ENCODE measurements at places on chromosomes 4 and X.

DNA sequence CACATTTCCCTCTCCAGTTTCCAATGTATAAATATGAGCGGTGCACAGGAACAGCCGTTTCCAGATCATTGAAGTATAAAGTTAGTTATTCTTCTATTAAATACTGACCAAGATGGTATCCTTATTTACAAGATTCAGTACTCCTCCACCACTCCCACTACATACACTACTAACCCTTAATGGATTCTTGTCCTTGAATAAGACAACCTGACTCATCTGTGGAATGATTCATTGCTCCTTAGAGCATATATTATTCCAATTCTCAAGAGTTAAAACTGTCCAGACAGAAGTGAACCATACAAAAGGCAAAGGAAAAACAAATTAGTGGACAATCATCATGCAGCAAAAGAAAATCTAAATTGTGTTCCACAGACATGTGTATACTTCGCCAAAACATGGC is 373.3 kb downstream of the IDS start:
- peak; percentile 28 for DNase-seq

DNA sequence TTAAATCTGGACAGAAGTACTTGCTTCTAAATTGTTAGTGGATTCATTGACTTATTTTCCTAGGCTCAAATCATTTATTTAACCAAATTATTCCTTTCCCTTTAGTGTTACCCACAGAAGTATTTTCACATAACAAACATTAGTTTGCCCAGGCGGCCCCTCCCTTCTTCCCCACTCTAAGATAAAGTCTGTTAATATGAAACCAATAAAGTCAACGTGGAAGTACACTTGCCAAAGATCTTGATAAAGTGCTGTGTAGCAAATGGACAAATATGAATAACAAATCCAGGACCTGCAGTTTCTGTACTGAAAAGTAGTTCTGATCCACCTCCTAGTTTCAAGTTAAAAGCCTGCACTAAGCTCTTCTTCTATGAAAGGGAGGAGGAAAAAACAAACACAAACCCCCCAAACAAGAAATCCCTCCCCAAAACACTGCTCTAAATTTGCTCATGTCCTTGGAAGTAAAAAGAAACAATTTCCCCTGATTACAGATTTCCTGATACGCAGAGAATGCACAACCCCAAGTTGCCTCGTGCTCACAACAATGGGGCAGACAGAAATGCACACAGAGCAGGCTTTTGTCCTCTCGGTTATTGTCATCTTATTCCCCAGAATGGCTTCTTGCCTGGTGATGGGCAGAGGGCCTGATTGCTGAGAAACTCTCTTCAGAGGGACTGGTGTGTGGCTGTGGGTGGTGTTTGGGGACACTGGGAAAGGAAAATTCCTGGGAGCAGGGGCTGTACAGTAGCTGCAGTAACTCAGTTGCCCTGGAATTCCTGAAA is 23.2 kb downstream of the TMSB4X start:
- DNase-seq: no peak

DNA sequence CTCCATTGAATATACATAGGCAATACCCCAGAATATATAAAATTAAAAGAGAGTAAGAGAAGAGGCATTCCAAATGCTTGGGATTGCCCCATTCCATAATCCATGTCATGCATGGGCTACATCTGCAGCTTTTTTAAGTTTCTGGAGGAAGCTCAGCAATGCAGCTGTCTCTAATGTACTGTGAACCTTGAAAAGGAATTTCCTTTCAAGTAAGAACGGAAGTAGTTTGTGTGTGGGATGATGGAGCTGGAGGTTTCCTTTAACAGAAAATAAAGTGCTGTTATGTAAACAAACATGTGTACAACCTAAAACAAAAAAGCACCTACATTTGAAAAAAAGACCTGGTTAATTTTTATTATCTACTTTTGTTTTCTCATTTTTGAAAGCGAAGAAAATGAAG is 303.5 kb downstream of the BMPR1B start:
- DNase-seq: no peak

- DNase-seq: no peak
Observed at GRCh38 chrX:14266705-14267104, 237.0 kb upstream of the GEMIN8 start.

GRCh38 chrX:74546984-74547383 is 67.4 kb downstream of the RLIM start:
- no peak for DNase-seq

- DNase-seq: peak; percentile 33
Observed at GRCh38 chr4:52588097-52588496, 71.0 kb downstream of the USP46 start.

GRCh38 chr4:62328526-62328925 is 1128.4 kb downstream of the ADGRL3 start:
- DNase-seq: peak; percentile 35

- DNase-seq: no peak
Observed at GRCh38 chr4:31735004-31735403, 1014.8 kb downstream of the PCDH7 start.

- DNase-seq: no peak
Observed at GRCh38 chrX:13203271-13203670, 116.6 kb downstream of the ATXN3L start.

GRCh38 chrX:149461746-149462145 is 43.4 kb downstream of the IDS start:
- no peak for DNase-seq

DNA sequence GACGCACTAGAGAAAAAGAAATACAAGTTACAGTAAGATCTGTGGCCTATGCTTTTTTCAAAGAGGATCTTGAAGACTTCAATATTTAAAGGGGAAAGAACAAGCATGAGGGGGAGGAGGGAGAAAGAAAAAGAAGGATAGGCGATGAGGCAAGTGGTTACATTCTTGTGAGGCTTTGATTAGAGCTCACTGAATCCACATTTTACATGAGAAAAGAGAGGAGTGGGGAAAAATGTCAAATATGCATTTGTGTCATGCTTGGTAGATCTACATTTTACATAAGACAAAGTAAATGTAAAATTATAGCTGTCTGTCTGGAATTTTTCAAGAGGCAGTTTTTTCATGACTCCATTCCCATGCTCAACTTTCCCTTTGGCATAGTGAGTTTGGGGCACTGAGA is 965.9 kb downstream of the FSTL5 start:
- no peak for DNase-seq

GRCh38 chr4:27129871-27130366 is 269.3 kb downstream of the STIM2 start:
- DNase-seq: peak; percentile 43

DNA sequence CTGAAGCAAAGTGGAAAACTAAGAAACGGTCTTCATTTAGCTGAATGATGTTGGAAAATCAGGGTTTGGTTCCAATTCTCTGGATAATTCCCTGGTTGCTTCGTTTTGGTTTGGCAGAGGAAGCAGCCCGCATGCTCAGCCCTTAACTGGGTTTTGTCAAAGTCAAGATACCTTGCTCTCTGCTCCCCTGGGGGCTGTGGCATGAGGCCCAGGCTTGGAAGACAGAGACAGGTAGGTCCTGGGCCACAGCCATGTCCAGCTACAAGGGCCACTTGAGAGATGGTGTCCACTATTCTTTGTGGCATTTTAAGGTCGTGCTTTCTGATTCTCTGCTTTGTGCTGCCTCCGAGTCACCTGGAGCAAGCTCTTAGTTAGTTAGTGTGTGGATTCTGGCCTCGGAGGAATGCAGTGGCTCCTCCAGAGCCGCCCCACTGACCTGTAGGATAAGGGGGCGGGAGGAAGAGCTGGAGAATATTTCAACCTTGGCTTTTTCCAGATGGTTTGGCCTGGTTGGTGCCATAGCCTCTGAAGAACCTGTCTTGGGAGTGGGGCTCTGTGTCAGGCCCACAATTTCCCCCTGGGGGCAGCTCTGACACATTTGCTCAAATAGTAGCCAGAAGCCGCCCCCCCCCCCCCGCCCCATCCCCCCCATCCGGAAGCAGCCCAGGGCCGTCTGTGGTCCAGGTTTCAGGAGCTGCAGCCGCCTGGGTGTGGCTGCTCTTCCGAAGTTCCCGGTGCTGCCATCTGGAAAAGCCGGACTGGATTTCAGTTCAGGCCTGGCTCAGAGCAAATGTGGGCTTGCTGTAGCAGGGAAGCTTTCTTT is 147.1 kb downstream of the NHS start:
- peak; percentile 56 for DNase-seq

GRCh38 chr4:13678186-13678924 is 50.8 kb upstream of the BOD1L1 start:
- DNase-seq: peak; percentile 10

DNA sequence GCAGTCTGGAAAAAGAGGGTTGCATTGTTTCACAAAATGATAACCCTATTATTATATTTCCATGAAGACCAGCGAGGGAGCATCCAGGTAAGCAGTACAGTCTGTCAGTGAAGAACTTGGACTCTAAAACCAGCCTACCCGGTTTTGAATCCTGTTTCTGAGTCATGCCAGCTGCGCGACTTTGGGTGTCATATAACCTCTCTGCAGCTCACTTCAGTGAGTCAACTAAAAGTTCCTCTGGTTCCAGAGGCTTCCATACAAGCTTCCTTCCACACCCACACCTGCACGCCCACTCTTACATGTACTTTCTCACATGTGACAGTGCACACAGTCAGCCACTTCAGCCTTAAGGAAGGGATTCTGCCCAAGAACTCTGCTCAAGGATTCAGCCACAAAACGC is 49.8 kb upstream of the PRPS2 start:
- DNase-seq: peak; percentile 28

DNA sequence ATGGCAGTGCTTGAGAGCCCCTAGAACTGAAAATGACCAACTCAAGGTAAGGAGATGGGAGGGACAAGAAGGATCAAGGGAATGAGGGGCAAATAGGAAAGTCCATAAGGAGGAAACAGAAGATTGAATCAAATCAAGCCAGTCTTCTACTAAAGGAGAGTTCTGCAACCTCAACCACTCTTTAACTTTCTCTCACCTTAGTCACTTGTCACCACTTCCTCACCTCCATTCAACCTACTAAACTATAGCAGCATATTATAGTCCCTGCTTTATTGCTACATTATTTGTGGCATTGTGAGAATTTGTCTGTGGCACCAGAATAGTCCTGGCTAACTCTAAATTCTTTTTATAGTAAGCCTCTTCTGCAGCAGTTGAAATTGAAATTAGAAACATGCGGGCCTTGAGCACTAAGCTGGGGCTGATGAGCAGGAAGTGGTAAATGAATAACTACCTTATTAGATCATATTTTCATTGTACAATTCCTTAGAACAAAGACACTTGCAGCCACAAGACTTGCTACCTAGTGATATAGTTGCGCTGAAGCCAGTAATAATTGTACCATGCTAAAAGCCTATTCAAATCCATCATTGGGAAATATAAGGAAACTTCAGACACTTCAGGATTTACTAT is 336.9 kb downstream of the ZNF674 start:
- DNase-seq: no peak

Measured in MCF 10A (cell line).